ENCODE measurements at places on chromosomes 16 and 17. TPM values are rescaled to one million over a fixed set of nuclear protein-coding genes. Genes with fewer than 3 reads are reported as not detected.

DNA sequence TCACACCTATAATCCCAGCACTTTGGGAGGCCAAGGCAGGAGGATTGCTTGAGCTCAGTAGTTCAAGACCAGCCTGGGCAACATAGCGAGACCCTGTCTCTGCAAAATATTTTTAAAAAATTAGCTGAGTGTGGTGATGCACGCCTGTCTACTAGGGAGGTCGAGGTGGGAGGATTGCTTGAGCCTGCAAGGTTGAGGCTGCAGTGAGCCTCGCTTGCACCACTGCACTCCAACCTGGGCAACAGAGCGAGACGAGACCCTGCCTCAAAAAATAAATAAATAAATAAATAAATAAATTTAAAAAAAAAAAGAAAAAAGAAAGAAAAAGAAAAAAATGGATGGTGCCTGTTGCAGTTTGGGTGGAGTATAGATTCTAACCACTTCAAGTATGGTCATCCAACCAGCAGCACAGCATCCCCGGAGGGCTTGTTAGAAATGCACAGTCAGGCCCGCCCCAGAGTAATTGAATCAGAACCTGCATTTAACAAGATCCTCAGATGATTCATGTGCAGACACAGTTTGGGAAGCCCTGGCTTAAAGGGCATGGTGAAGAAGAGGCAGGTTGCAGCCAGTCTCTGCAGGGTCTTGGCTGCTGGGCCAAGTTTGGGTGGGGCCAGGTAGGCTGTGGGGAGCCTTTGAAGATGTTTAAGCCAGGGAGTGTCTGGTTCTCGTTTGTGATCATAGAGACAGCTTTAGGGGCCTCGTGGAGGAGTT is 40.8 kb downstream of the MRC2 start:
- DNase-seq, result no peak

DNA sequence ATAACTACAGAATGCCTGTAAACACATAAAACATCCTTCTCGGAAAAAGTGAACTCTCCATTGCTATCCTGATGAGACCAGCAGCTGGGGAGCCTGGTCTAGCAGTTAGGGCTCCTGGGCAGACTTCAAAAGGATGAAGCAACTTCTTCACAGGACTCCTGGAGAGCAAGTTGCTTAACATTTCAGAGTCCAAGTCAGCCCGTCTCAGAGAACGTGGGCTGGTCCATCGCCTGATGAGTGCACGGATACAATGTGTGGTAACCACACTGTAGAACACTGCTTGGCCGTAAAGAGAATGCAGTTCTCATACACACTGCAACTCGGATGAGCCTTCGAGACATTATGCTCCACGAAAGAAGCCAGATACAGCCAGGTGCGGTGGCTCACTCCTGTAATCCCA is 52.7 kb downstream of the TMEM235 start:
- no peak for DNase-seq

- no peak for DNase-seq
Observed at GRCh38 chr17:20315311-20315710, 152.0 kb downstream of the LGALS9B start.

- DNase-seq, result no peak
Observed at GRCh38 chr16:11129378-11129781, 126.6 kb downstream of the SOCS1 start.

GRCh38 chr17:67672592-67673335 is 45.0 kb upstream of the NOL11 start:
- no peak for DNase-seq

The HERPUD1 gene
- total RNA-seq, result 53.8 TPM

The C16orf96 gene
- total RNA-seq, result 0.18 TPM

The UTS2R gene
- total RNA-seq, result not detected

The ZDHHC1 gene
- 6.8 TPM for total RNA-seq

Measured in cerebellum (tissue), 4 donors.